ENCODE measurements at places on chromosomes 5 and 9.

- DNase-seq: no peak
Observed at GRCh38 chr9:21943464-21943863, 50.7 kb downstream of the CDKN2A start.

DNA sequence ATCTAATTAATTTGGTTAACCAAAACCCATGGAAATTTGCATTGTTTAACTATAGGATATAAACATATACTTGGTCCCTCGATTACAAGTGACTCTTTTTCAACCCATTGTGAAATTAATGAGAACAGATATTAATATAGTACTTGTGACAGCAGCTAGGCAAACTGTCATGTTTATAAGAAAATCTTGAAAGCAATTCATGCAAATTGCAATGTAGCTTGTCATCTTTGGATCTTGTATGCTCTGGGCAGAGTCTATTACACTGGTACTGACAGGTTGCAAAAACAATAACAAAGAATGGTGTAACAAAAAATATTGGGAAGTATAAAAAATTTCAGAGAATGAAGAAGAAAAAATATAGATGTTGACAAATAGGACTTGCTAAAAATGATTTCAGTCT is 941.0 kb downstream of the DNAH5 start:
- DNase-seq: no peak

DNA sequence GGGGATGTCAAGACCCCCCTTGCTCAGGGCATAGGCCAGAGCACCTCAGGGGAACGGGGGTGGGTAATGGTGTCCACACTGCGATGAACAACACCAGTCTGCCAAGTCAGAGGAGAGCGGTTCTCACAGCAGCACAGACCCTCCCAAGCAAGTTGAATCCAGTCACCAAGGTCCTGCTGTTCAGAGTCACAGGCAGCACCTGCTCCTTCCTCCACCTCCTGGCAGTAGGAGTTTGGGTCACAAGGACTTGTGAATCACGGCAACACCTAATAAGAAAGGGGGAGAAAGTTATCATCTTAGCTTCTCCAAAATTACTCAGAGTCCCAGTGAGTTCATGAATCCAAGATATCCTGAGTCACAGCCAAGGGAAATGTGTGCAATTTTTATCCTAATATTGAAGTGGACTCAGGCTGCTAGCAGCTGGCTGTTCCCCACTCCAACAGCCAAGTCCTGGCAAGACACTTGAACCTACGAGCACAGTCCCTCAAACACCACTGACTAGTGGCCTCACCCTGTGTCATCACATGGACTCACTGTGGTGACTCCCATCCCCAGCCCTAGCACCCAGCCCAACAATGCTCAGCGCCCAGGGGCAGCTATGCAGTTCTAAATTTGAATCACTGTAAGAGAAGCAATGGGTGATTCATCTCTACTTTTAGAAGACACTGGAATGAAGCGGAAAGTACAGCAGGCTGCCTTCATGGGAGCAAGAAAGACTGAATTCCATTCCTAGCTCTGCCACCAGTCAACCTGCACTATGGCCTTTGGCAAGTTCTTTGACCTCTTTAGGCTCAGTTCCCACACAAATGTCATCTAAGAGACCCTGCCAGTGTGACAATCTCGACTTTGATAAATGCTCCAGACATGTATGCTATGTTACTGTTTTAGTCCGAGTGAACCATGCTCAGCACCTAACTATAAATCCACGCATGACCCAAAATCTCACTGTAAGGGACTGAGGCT is 113.7 kb downstream of the KLHL3 start:
- DNase-seq: no peak

GRCh38 chr9:82295181-82295580 is 306.6 kb downstream of the SPATA31D1 start:
- no peak for DNase-seq

- DNase-seq: no peak
Observed at GRCh38 chr9:82412586-82413305, 424.2 kb downstream of the SPATA31D1 start.
